Activated effector memory CD4-positive, alpha-beta T cell treated with anti-CD3 and anti-CD28 coated beads, Interleukin-2, amount 50 U/mL, for 16 hours (primary cell): ENCODE measurements at places on chromosomes 3 and 15.
A peak's percentile ranks its signal among the peaks of the same experiment; 100 is the strongest.

- DNase-seq: no peak
Observed at GRCh38 chr15:27201425-27201824, 230.4 kb downstream of the GABRG3 start.

GRCh38 chr3:188589071-188589470 lies 435.1 kb downstream of the LPP start:
- DNase-seq: no peak

- DNase-seq: no peak
Observed at GRCh38 chr3:1421577-1421976, 328.8 kb downstream of the CNTN6 start.

DNA sequence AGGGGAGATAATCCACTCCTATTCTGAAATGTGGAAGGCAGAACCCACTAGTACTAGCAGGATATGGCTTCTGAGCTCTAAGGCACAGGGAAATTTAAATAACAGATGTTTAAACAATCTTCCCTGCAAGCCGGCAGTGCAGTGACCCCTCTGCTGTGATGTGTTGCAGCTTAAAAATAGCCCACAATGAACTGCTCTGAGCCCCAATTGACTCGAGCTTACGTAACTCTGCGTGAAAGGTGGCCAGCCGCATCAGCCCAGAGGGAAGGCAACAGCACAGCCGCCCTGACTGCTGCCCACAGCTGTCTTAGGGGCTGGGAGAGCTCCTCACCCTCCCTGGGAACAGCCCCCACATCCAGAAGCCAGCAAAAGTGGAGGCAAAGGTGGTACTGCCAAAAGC lies 12.5 kb upstream of the CAMKV start:
- no peak for DNase-seq

DNA sequence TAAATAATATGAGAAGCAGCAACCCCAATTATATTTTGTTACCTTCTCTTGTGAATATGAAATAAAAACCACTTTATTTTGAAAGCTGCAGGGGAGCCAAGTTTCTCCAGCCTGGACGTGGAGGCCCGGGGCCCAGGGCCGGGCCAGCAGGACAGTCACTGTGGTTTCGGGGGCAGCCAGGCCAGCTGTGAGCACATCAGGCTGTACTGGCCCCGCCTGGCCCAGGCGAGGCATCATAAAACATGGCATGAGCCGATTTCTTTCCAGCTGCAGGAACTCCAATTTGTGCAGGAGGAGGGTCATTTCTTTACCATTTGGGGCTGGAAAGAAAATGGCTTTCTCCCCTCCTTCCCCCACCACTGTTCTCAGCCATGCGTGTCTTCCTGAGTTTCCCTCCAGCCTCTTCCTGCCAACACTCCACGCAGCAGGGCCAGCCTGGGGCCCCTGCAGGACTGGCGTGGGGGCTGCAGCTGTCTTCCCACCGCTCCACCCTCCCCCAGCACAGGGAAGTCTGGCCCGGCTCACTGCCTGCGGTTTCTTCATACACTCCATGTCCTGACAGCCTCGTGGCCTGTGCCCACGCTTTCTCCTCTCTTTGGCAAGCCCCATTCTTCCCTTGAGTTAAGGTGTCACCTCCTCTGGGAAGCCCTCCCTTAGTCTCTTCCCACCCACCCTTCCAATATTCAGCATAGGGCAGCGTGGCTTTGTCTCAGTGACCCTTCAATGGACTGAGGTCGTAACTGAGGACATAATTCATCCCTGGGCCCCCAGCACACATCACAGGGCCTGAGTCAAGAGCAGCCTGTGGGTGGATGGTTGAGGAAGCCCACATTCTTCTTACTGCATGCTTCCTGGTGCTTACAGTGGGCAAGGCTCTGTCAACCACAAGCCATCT lies 135.8 kb downstream of the CHSY1 start:
- DNase-seq: no peak

DNA sequence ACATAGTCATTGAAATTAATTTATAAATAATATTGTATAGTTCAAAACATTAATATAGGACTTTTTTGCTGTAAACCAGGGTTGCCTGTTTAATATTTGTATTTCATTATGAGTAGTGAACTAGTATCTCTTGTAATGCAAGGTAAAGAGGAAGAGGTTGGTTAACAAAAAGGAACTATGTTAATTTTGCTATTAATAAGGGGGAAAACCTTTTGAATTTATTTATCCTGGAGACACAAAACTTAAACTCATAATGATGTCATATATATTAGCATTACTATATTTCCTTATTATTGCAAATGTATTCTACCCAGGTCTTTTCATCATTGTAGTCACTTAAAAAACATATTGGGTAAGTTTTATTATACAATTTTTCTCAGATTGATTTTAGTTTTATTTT lies 94.5 kb downstream of the CHL1 start:
- DNase-seq: no peak

DNA sequence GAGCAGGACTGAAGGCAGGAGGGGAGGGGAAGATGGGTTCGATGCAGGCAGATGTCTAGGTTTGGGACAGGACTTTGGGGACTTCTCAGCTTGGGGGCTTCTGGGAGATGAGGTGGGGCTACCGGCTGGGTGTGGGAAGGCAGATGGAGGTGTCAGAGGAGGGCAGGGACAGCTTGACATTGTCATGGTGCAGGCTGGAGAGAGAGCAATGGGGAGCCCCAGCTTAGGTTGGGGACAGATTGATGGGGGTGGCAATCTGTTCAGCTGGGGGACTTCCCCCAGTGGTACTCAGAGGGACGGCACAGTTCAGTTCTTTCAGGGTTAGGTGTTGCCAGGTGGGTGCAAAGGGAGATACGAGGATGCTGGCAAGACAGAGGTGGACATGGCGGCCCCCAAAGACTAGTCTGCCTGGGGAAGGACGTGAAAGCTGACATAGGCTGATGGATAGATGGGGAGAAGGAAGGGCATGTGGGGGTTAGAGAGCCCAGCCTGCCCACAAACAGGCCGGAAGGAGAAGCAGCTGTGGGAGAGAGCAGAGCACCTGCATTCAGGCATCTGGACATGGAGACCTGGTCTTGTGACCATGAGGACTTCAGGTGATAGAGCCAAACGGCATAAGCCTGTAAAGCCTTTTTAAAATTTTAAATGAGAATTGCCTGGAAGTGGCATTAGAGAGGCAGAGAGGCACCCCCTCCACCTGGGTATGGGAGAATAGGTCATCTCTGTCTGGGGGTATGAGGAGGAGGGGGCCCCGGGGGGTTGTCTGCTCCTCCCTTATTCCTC lies 21.1 kb downstream of the ACAA1 start:
- peak; percentile 60 for DNase-seq

DNA sequence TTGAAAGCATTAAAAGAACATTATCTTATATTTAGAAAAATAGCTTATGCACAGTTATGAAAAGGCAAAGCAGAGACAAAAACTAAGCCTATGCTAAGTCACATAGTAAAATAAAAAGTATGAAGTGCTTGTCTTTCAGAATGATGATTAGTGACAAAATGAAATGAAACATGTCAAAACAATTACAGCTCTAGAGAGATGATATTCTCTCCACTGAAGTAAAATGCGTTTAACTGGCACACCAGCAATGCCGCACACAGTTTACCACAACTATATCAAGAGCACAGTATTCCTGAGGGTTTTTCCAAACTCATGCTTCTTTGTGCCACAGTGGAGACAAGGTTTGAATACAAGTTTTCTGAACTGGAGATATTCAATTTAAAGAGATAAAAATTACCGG lies 2.1 kb upstream of the ZBBX start:
- no peak for DNase-seq

- DNase-seq: no peak
Observed at GRCh38 chr3:105959851-105960250, 91.0 kb upstream of the CBLB start.

- no peak for DNase-seq
Observed at GRCh38 chr3:111252779-111253178, 181.2 kb downstream of the NECTIN3 start.
